ENCODE measurements at places on chromosomes 16 and 17.

- DNase-seq: no peak
Observed at GRCh38 chr16:1788095-1788707, 5.3 kb downstream of the IGFALS start.

DNA sequence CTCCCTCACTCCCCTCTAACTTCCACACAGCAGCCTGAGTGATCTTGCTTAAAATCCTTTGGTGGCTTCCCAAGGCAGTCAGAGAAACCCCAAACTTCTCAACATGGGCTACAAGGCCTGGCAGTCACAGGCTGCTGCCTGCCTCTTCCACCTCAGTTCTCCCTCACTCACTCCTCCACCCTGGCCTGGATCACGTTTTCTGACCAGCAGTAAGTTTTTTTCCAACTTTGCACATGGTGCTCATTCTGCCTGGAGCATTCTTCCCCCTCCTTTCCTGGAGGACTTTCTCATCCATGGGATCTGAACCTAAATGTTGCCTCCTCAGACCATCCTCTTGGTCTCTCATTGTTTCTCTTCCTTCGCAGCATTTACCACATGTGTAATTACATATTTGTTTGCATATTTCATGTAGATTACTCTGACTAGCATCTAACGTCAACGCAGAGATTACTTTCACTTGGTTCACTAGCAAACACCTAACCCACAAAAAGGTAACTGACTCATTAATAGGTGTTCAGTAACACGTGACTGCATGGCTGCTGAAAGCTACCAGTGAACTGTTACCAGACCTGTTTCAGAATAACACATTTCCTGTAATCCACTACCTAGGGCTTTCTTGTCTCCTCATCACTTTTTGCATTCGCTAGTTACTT lies 17.1 kb downstream of the GNA13 start:
- DNase-seq: no peak

GRCh38 chr16:11334831-11335404 lies 10.3 kb upstream of the RMI2 start:
- DNase-seq: no peak

DNA sequence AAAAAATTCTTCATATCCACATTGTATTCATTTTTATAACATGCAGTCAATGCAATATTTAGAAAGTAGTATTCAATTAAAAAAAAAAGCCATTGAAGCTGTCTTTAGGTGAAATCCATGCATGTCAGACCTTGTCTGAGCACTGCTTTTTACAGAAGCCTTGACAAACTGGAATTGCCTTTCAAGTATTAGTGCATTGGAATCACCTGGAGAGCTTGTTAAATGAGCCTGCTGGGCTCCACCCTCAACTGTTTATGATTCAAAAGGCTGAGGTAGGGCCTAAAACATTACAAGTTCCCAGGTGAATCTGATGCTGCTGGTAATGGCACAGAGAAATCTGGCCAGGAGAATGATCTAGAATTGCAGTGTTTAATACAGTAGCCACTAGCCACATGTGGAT lies 85.8 kb downstream of the HIC1 start:
- no peak for DNase-seq

- DNase-seq: no peak
Observed at GRCh38 chr17:35467824-35468223, 19.3 kb upstream of the SLFN13 start.

DNA sequence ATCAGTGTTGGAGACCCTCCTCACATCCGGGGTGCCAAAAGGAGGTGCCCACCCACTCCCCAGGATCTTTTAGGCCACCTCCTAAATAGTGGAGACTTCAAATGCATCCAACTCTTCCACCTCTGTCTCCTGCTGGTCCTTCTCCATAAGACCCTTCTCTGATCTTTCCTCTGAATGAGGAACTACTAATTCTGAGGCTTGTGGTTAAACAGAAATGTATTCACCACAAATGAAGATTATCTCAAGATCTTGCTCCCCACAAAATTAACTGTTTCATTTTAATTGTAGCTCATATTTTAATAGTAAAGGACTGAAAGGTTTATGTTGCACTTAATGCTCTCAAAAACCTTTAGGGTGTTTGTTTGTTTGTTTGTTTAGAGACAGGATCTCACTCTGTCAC lies 34.1 kb downstream of the TLE7 start:
- no peak for DNase-seq

DNA sequence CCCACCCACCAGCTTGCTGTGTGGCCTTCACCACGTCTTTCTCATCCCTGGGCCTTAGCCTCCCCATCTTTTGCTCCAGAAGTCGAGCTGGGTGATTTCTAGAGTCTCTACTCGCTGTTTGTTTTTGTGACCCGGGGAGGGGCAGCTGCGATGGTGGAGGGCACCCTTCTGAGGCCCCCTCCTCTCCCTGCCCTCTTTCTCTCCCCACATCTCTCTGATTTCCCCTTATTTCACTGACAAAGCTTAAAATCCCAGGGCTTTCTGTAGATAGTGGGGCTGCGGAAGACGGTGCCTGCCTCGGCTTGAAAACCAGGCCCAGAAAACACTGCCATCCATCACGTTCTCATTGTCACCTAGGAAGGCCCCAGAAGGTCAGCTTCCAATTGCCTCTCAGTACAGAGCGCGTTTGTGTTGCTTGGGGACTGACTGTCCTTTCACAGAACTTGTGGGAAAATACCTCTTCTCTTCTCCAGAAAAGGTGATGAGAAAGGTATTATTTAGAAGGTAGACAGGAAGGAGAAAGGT lies 95.1 kb downstream of the NTN1 start:
- DNase-seq: no peak

- DNase-seq: no peak
Observed at GRCh38 chr16:440627-441026, 15.2 kb downstream of the RAB11FIP3 start.

GRCh38 chr17:77273397-77274085 lies 132.8 kb downstream of the SEC14L1 start:
- no peak for DNase-seq

- DNase-seq: no peak
Observed at GRCh38 chr17:33318241-33318640, 25.1 kb upstream of the ASIC2 start.

GRCh38 chr16:23448392-23448791 lies 4.6 kb downstream of the COG7 start:
- DNase-seq: peak; percentile 40

DNA sequence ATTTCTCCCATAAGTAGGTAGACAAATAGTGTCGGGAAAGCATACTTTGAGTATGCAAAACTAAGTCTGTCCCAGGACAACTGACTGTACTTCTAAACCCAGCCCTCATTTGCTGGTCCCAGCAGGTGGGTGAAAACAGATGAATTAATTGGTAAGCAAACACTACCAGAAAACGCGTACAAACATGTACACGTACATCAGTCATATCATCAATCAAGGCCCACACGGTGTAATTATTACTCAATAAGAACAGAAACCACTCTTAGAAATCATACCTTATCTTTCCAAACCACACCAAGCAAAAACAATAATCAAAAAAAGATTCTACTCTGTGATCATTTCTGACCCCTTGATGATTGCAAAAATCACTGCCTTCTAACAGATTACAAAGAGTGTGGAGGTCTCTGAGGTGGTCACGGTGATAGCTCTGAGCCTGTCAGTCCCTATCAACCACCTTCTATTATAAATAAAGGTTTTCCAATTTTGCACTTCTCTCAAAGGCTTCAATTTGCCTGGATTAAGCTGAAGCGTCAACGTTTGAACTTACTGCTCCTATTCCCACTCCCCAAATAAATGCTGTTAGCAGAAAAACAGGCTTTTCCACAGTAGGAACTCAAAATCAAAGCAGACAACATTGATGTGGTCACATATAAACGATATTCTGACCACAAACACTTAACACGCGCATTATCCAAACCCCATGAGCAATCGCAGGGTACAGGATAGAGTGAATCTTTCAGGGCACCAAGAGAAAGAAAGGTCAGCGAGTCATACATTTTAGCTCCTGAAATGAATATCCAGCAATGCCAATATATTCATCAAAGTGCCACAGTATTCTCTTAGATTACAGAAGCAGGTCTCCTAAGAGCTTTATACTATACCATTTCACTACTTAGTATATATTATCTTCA lies 211.9 kb downstream of the STX8 start:
- peak; percentile 24 for DNase-seq

- DNase-seq: no peak
Observed at GRCh38 chr17:80396157-80397033, 18.6 kb upstream of the ENDOV start.

DNA sequence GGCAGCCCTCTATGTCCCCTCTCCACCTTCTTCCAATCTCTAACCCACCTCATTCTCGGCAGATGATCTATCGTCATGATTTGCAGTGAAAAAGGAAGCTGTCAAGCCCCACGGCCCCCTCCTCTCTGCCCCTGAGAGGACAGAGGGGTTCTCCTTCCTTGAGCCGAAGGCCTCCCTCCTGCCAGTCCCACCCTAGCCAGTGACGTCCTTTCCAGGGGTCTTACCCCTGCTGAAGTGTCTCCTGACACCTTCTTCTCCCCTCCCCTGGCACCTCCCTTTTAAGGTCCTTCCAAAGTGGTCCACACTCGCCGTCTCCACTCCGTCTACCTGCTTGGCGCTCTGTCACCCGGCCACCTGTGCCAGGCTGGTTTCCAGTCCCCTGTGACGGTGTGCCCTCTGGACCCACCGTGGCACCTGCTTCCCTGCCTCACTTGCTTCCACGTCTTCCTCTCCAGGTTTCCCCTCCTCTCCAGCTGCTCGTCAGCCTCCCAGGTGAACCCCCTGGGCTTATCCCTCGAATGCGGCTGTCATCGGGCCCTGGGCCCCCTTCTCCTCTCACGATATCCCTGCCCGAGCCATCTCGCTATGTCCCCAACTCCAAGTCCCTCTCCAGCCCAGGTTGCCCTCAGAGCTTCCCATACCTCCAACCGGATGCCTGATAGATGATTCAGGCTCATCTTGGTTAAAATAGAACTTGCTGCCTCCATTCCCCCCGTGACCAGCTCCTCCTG lies 5.7 kb downstream of the CCDC102A start:
- no peak for DNase-seq

DNA sequence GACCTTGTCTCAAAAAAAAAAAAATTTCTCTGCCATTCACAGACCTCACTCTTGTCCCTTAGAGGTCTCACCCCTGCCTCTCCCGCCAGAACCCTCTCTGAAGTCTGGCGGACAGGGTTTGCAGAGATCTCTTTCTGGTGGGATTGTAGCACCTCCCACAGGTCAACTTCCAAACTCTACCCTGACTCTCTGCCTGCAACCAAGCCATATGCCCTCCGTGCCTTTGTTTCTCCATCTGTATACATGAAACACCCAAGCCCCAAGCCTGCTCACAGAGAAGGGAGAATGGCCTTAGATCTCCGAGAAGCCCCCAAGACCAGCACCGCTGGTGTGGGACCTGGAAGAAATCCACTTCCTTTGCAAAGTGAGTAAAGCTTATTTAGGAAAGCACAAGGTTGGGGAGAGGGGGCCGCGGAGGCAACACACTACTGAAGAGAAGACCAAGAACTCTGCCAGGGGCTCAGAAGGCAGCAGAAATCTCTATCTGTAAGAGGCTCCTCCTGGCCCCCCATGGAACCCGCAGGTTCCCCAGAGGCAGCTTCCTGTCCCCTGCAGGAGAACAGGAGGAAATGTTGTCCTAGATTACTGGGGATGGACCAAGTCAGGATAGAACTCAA lies 219.9 kb downstream of the C16orf78 start:
- no peak for DNase-seq

DNA sequence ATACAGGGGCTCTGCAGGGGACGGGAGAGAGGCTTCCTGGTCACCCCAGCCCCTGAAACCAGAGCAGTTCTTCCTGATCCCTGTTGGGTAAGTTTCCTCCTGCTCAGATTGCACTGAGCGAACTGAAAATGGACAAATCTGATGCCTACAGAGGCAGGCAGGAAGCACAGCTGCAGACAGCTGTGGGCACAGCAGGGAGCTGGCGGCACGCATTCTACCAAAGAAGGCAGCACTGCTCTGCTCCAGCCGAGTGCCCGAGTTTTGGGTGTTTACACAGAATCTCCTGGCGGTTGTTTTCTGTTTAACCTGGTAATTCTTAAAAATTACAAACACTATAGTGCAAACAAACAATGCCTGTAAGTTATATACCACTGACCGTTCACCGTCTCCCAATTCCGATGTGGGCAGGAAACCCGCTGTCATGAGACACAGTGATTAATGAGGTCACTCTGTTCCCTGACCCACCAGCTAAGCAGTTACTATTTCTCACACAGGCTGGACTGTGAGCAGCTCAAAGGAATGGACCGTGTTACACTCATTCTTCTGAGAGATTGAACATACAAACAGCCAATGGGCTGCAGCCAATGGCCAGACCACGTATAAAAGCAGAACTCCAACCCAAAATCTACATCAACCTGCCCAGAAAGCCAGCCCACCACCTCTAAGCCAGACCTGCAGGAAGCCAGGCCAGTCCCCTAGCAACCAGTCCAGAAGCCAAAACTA lies 25.5 kb downstream of the NSMCE1 start:
- no peak for DNase-seq

DNA sequence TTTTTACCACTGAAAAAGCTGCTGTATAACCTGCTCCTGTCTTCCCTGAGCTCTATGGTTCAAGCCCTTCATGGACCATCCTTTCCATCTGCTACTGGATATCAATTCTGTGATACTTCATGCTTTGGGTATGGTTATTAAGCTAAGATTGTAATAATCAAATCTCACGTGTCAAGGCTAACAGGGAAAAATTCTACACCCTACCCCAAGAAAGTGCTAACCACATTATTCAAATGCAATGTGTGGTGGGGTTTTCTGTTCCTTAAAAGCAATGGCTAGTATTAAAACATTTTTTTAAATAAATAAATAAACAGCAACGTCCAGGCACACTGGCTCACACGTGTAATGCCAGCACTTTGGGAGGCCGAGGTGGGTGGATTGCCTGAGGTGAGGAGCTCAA lies 65.9 kb downstream of the SPAG9 start:
- no peak for DNase-seq

DNA sequence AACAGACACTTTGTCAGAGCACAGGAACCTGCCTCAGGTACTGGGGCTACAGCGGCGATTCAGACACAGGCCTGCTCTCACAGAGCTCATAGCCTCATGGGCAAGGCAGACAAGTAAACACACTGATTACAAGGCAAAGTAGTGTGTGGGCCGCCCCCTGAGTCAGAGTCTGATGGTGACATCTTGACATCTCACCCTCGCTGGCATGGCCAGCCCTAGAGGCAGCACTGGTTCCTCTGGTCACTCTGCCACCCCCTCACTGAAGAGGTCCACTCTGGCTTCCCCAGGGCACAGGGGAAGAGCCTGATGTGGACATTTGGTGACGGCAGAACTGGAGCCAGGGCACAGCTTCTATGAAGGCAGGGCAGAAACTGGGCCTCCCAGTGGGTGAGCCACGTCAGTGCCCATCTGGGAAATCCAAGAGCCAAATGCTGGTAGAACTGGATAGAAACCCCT lies 32.9 kb upstream of the TOB1 start:
- no peak for DNase-seq

GRCh38 chr17:21100636-21101035 lies 26.1 kb upstream of the DHRS7B start:
- DNase-seq: no peak

DNA sequence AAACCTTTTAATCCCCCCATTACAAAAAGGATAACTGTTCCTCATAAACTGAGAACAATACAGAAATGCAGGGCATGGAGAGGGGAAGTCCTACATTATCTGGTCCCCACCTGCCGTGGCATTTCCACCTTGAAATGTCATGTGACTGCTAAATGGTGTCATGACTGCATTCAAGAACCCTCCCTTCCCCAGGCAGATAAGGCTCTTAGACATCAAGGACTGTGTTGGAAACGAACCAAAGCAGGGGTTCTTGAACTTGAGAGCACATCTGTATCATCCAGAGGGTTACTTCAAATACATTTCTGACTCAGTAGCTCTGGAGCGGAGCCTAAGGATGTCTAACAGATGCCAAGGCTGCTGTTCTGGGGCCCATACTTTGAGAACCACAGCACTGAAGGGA lies 18.4 kb downstream of the CMTM3 start:
- DNase-seq: no peak
